ENCODE measurements at places on chromosomes 13 and 19. TPM values are rescaled to one million over a fixed set of nuclear protein-coding genes. Genes with fewer than 3 reads are reported as not detected.

Gene RFC3
- total RNA-seq, result 5.4 TPM

Gene TUBB4A
- 0.75 TPM for total RNA-seq

Gene FPR3
- total RNA-seq, result not detected

Gene LIN7B
- 8.9 TPM for total RNA-seq

Gene RPS19
- 3,078 TPM for total RNA-seq

Gene MYO9B
- total RNA-seq, result 123 TPM

Gene IQCN
- total RNA-seq, result 1.3 TPM

Gene SELENOV
- total RNA-seq, result not detected

Gene C19orf81
- total RNA-seq, result not detected

Gene TPTE2
- not detected for total RNA-seq

Gene ZNF724
- 4.0 TPM for total RNA-seq

Gene HSPB6
- 1.2 TPM for total RNA-seq

Gene DOCK9
- total RNA-seq, result 56.3 TPM

Gene FXYD1
- 1.1 TPM for total RNA-seq

Gene ZNF154
- total RNA-seq, result 13.1 TPM

Gene IL12RB1
- 0.07 TPM for total RNA-seq

Gene EDDM13
- total RNA-seq, result not detected

Gene MTIF3
- total RNA-seq, result 29.6 TPM

Gene LENG9
- 3.8 TPM for total RNA-seq

Gene CEACAM3
- total RNA-seq, result not detected

Gene TBXA2R
- total RNA-seq, result 0.31 TPM

Gene ZNF132
- total RNA-seq, result 1.4 TPM

Gene SIGLEC8
- total RNA-seq, result not detected

Gene SKA3
- total RNA-seq, result 2.4 TPM

Gene SHKBP1
- total RNA-seq, result 60.4 TPM

Gene GIPR
- 4.6 TPM for total RNA-seq

Gene RFPL4AL1
- not detected for total RNA-seq

Gene MED16
- 41.4 TPM for total RNA-seq

Gene SLITRK1
- 2.3 TPM for total RNA-seq

Gene TRAPPC2B
- 9.2 TPM for total RNA-seq

Gene CKM
- not detected for total RNA-seq

Gene RHPN2
- 11.4 TPM for total RNA-seq

Gene SLC6A16
- 4.6 TPM for total RNA-seq

Gene LAIR1
- total RNA-seq, result not detected

Gene LRP3
- total RNA-seq, result 13.3 TPM

Gene DACT3
- 19.8 TPM for total RNA-seq

Gene ZNF302
- total RNA-seq, result 14.8 TPM

Gene SOX1
- total RNA-seq, result not detected

Gene FAM216B
- not detected for total RNA-seq

Gene CYP2B6
- total RNA-seq, result not detected

Gene ATXN8OS
- total RNA-seq, result not detected

Gene ZGLP1
- total RNA-seq, result 3.4 TPM

Gene SLC5A5
- not detected for total RNA-seq

Gene PRX
- 1.5 TPM for total RNA-seq

Gene APOC4
- total RNA-seq, result not detected

All from astrocyte (in vitro differentiated cells and primary cell).